Bladder microvascular endothelial cell (primary cell): ENCODE measurements at places on chromosomes 6 and 20. TPM values are rescaled to one million over a fixed set of nuclear protein-coding genes. Genes with fewer than 3 reads are reported as not detected.

Gene CRISP1
- total RNA-seq = not detected in 2 replicates

Gene MAS1
- under 0.01 TPM in 1 of 2 replicates, not detected in the other for total RNA-seq

Gene MAP7
- 0.16 and 0.63 TPM in 2 replicates for total RNA-seq

Gene SOX12
- total RNA-seq = 3.6 and 5.1 TPM in 2 replicates

Gene PBOV1
- not detected in 2 replicates for total RNA-seq

Gene LST1
- 0.32 and 0.57 TPM in 2 replicates for total RNA-seq
